ENCODE measurements at places on chromosomes 5 and 9. TPM values are rescaled to one million over a fixed set of nuclear protein-coding genes. Genes with fewer than 3 reads are reported as not detected.

The F2RL1 gene
- total RNA-seq: 1.9 TPM

- H3K27ac ChIP-seq: no peak overlapping the region
- peaks cover 3% of the 10 kb centered on the region for H3K27me3 ChIP-seq
- no peaks in the 10 kb centered on the region for H3K36me3 ChIP-seq
- DNase-seq: no peak
- no peaks in the 10 kb centered on the region for H3K4me1 ChIP-seq
Measured at GRCh38 chr9:31153250-31153840, 1231.1 kb upstream of the ACO1 start.

- H3K27ac ChIP-seq: no peak overlapping the region
- H3K27me3 ChIP-seq: no peaks in the 10 kb centered on the region
- no peak overlapping the region for H3K4me3 ChIP-seq
Measured at GRCh38 chr5:128842241-128842640, 123.0 kb upstream of the SLC27A6 start.

DNA sequence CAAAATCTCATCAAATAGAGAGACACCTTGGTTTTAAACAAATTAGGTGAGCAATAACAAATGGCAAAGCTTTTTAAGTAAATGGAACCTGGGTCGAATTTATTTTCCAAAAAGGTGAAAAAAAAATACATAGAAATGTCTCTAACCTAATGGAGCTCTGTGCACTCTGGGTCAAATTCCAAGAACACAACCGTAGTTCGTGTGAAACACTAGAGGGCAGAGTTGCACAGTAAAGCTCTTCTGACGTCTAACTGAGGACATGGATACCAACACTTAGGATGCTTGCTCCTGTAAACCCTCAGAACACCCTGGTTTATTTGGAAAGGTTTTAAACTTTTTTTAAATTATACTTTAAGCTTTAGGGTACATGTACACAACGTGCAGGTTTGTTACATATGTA is 18.9 kb downstream of the MARCHF11 start:
- DNase-seq: no peak
- H3K36me3 ChIP-seq: no peaks in the 10 kb centered on the region
- no peak overlapping the region for H3K4me3 ChIP-seq

The GLRA1 gene
- not detected for total RNA-seq

The KCNV2 gene
- total RNA-seq: not detected

The FAM163B gene
- not detected for total RNA-seq

The RECK gene
- 66.6 TPM for total RNA-seq

DNA sequence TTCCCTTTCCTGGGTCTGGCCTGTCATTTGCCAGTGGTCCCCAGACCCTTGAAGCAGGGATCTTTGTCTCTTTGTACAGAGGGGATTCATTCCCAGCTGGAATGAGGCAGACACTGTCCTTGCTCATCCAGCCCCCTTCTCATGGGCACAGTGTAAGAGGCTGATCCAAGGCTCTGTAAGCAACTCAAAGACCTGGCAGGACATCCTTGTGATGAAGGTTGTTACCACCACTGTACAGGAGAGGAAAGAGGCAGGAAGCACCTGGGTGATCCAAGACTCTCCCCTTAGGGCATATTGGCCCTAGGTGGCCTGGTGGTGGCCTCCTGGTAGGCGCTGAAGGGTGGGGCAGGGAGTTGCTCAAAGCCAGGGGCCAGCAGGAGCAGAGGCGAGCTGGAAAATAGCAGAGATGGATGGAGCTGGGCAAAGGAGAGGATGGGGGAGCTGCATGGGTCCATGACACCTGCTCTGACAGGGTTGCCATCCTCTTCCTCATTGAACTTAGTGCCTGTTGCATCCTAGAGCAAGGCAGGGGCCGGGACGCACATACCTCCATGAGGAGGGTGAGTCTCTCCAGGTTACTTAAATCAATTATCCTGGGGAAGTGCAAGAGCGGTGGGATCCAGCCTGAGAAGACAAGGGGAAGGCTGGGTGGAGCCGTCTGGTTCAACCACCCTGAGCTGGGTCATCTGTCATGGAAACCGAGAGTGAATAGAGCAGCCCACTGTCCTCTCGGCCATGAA is 9.8 kb upstream of the GADD45G start:
- H3K27me3 ChIP-seq: peaks cover 20% of the 10 kb centered on the region
- H3K27ac ChIP-seq: no peak overlapping the region
- no peak for DNase-seq
- H3K4me1 ChIP-seq: peaks cover 17% of the 10 kb centered on the region
- H3K4me3 ChIP-seq: no peak overlapping the region

DNA sequence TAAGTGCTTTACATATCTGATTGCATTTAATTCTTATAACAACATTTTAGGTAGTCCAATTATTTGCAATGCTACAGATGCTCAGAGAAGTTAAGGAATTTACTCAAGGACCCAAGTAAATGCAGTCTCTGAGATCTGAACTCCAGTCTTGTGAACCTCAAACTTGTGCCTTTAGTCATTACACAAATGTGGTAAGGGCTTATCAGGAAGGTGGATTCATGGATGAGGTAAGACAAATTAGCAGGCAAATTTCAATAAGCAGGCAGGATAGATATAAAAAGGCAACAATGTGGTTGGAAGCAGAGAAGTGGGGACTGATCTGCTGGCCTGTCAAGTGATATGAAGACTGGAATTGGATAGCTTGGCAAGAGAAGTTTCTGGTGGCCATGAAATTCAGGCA is 29.5 kb downstream of the HMHB1 start:
- no peak for DNase-seq
- no peaks in the 10 kb centered on the region for H3K27me3 ChIP-seq
- H3K4me3 ChIP-seq: no peak overlapping the region
- H3K27ac ChIP-seq: no peak overlapping the region

DNA sequence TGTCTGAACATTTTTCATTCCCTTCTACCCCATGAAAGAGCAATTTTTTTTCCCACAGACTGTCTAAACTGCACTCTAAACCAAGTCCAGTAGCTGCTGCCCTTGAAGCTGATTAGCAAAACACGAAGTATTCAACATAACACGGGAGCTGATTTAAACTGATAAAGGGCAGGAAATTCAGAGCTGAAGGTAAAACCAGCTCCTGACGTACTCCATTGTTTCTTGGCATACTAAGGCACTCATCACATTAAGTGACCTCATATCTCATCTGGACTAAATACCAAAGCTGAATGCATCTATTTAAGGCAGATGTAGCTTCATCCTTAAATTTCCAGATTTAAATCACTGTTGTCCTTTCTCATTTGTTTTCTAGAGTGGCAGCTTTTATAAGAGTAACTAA is 12.0 kb downstream of the GDF9 start:
- no peak overlapping the region for H3K4me3 ChIP-seq
- no peaks in the 10 kb centered on the region for H3K36me3 ChIP-seq
- no peak for DNase-seq
- H3K27ac ChIP-seq: no peak overlapping the region

GRCh38 chr9:34971146-34971811 is 13.2 kb downstream of the PHF24 start:
- H3K4me1 ChIP-seq: no peaks in the 10 kb centered on the region
- peaks cover 63% of the 10 kb centered on the region for H3K27me3 ChIP-seq
- H3K27ac ChIP-seq: no peak overlapping the region
- no peak overlapping the region for H3K4me3 ChIP-seq
- no peaks in the 10 kb centered on the region for H3K36me3 ChIP-seq

GRCh38 chr5:123397538-123397937 is 25.7 kb downstream of the CEP120 start:
- no peaks in the 10 kb centered on the region for H3K27me3 ChIP-seq
- H3K4me3 ChIP-seq: no peak overlapping the region
- no peak for DNase-seq
- H3K4me1 ChIP-seq: peaks cover 6% of the 10 kb centered on the region

The CD72 gene
- 1.1 TPM for total RNA-seq

- H3K36me3 ChIP-seq: peaks cover under 1% of the 10 kb centered on the region
- H3K4me3 ChIP-seq: no peak overlapping the region
- H3K27me3 ChIP-seq: no peaks in the 10 kb centered on the region
- no peak for DNase-seq
- no peaks in the 10 kb centered on the region for H3K4me1 ChIP-seq
- H3K27ac ChIP-seq: no peak overlapping the region
Measured at GRCh38 chr9:136671646-136672430, 9.1 kb downstream of the EGFL7 start.
